Osteoblast (primary cell): ENCODE measurements at places on chromosomes 12 and 14. TPM values are rescaled to one million over a fixed set of nuclear protein-coding genes. Genes with fewer than 3 reads are reported as not detected.

CLEC14A gene
- 0.29 TPM in 1 of 2 replicates, not detected in the other for total RNA-seq

C12orf54 gene
- total RNA-seq: not detected in 2 replicates

CLEC9A gene
- not detected in 2 replicates for total RNA-seq

DPF3 gene
- total RNA-seq: 0.59 and 1.8 TPM in 2 replicates

TC2N gene
- under 0.01 and 0.29 TPM in 2 replicates for total RNA-seq

PRKCH gene
- total RNA-seq: 3.2 and 3.3 TPM in 2 replicates

KLRC2 gene
- total RNA-seq: 0.36 and 0.88 TPM in 2 replicates

GPX2 gene
- total RNA-seq: not detected in 2 replicates

ATN1 gene
- total RNA-seq: 10.3 and 14.1 TPM in 2 replicates

DHRS2 gene
- total RNA-seq: under 0.01 and 0.29 TPM in 2 replicates

GPD1 gene
- under 0.01 TPM in 1 of 2 replicates, not detected in the other for total RNA-seq

PTPN21 gene
- total RNA-seq: 17.4 and 18.0 TPM in 2 replicates

E2F7 gene
- 13.4 and 16.5 TPM in 2 replicates for total RNA-seq

TBX5 gene
- not detected in 2 replicates for total RNA-seq

CD163L1 gene
- total RNA-seq: under 0.01 and 0.88 TPM in 2 replicates

PIWIL1 gene
- not detected in 2 replicates for total RNA-seq

TSPAN11 gene
- 5.4 and 10.0 TPM in 2 replicates for total RNA-seq

GAS2L3 gene
- 29.3 and 33.3 TPM in 2 replicates for total RNA-seq

KERA gene
- not detected in 2 replicates for total RNA-seq

PIK3C2G gene
- not detected in 2 replicates for total RNA-seq

ADSS1 gene
- total RNA-seq: 2.1 and 4.3 TPM in 2 replicates

CEP290 gene
- total RNA-seq: 20.3 and 22.4 TPM in 2 replicates

CMA1 gene
- not detected in 2 replicates for total RNA-seq

GPRC5A gene
- 2.7 and 4.7 TPM in 2 replicates for total RNA-seq

LALBA gene
- not detected in 2 replicates for total RNA-seq

CERS5 gene
- 30.9 and 33.7 TPM in 2 replicates for total RNA-seq

ACVRL1 gene
- 9.8 and 11.5 TPM in 2 replicates for total RNA-seq

PLEK2 gene
- total RNA-seq: 1.2 and 2.5 TPM in 2 replicates

USP44 gene
- under 0.01 and 0.36 TPM in 2 replicates for total RNA-seq

OR6C2 gene
- total RNA-seq: not detected in 2 replicates

DHRS4L2 gene
- 9.0 and 9.7 TPM in 2 replicates for total RNA-seq

DAO gene
- not detected in 2 replicates for total RNA-seq

CLEC2B gene
- 11.5 and 11.6 TPM in 2 replicates for total RNA-seq

STAT6 gene
- total RNA-seq: 149 and 167 TPM in 2 replicates

AVPR1A gene
- total RNA-seq: not detected in 2 replicates

KRT86 gene
- total RNA-seq: under 0.01 and 0.36 TPM in 2 replicates
